ENCODE measurements at places on chromosomes 6 and 20.
A peak's percentile ranks its signal among the peaks of the same experiment; 100 is the strongest.

DNA sequence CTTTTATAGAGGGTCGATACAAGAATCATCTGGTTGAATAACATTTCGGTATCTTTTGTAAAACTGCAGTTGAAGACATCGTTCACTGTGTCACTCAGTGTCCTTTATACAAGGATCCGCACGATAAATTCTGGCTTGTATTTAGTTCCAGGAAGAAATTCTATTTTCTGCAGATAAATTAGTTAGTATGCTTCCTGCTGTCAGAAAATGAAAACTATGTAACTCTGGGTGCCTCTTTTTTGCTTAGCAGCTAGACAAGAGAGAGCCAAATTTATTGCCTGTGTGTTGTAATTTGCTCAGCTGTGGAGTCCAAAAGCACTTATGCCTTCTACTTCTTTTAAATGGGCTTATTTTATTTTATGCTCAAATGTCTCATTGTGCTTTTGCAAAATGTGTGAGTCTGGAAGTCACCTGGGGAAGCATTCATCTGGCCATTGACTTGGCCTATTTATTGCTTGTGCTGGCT, 56.5 kb upstream of the KCNK16 start:
- no peak for DNase-seq

- DNase-seq = peak; percentile 86
Observed at GRCh38 chr6:83514866-83515466, 2.6 kb downstream of the PRSS35 start.

DNA sequence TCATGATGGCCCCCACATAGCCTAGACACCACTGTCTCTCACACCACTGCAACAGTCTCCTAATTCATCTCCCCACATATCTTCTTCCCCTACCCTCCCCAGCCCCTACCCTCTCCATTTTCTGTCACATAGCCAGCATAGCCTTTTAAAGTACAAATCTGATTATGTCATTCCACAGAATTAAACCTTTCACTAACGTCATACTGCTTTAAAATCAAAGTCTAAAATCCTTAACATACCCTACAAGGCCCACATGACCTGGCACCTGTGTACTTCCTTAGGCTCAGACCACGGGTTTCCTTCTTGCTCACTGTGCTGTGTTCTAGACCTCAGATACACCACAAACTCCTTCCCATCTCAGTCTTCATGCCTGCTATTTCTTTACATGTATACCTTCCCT, 5.9 kb downstream of the OSTM1 start:
- no peak for DNase-seq

DNA sequence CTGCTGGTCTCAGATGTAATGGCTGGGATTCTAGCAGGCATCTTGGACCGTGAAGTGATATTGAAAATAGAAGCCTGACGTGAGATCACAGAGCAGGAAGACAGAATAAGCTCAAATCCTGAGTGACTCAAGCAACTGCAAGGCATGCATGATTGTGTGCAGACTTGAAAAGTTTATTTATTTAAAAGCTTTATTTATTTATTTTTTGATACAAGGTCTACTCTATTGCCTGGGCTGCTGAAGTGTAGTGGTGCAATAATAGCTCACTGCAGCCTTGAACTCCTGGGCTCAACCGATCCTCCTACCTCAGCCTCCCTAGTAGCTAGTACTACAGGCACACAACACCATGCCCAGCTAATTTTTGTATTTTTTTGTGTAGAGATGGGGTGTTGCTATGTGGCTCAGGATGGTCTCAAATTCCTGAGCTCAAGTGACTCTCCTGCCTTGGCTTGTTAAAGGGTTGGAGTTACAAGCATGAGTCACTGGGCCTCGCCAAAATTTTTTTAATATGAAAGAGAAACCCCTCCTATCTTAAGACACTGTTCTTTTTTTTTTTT, 40.1 kb upstream of the RNF144B start:
- DNase-seq = peak; percentile 27

DNA sequence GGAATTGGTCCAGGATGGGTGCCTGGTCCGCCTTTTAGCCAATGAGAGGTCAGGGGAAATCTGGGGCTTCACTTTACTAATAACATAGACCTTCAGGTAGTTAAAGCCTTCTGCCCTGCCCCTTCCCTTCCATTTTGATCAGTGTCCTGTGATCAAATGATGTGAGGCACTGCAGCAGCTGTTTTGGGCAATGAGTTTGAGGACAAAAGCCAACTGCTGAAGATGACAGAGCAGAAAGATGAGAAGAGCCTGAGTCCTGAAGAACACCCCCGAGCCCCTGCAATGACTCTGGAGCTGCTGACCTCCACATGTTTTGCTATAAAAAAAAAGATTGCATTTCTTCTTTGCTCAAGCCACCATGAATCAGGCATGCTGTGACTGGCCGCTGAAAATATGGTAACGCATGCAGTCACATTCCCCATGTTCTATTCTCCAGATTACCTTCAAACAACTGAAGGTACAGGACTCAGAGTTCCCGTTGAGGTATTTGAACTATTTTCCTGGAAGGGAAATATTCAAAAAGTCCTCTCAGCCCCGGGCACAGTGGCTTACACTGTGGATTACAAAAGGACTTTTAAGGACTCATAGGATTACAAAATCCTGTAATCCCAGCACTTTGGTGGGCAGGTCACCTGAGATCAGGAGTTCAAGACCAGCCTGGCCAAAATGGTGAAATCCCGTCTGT, 45.7 kb upstream of the B4GALT5 start:
- DNase-seq = peak; percentile 99

DNA sequence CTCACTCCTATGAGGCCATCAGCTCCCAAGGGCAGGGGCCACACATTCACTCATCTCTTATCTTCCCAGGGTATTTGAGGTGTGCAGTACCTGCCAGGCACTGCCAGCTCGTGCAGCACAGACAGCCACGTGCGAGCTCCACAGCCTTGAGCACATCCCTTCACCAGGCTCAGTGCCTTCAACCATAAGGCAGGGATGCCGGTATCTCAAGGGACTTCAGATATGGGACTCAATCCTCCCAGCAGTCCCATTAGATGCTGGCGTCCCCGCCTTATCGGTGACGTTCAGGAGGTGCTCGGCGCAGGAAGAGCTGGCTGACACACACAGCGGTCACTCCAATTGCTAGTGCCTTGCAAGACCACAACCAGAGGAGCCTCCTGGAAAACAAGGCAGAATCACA, 47.0 kb downstream of the EZR start:
- DNase-seq = no peak

- no peak for DNase-seq
Observed at GRCh38 chr6:106546261-106546690, 83.0 kb downstream of the RTN4IP1 start.

DNA sequence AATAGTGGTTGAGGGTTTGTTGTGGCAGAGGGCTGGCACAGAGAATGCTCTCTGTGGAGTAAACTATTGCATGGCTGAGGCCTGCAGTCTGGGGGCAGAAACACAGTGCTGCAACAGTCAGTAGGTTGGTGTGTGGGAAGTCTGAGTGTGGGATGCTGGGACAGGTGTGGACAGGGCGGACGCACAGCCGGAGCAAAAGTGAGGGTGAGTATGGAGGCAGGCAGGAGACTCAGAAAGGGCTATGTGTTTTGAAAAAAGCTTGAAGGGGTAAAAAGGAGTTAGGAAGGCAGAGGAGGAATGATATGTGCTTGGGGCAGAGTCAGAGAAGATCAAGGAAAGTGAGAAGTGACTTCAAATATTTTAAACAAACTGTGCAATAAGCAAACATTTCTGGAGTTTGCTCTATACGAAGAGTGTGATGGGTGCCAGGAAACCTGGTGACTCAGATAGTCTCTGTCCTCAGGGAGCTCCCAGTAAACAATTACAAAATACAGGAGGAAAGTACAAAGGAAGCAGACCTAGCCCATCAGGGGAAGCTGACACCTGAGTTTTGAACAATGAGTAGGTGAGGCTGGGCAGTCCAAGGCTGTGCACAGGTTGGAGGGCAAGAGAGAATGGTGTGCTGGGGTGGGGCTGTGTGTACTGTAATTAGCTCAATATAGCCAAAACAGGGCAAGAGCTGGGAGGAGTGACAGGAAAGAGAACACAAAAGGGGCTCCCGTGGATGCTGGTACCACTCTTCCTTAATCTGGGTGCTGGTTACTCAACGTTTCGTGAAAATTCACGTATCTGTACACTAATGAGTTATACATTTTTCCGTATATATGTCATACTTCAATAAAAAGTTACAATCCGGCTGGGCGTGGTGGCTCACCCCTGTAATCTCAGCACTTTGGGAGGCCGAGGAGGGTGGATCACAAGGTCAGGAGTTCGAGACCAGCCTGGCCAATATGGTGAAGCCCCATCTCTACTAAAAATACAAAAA, 55.2 kb downstream of the PIGU start:
- DNase-seq = peak; percentile 57

DNA sequence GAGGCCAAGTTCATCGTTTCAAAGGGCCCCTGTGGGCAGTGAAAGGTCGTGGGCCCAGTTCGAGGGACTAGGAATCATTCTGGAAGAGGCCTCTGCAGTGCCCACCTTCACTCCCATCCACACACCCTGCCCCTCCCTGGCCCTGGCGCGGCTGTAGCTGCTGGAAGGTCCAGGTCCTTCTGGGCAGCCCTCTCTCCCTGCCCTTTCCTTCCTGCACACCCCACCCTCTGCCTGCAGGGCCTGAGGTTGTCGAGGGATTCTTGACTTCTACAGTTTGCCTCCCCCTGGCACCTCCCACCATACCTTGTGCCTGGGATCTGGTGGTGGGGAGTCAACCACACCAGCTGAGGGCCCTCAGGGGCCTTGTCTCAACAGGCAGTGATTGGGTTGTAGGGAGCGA, 4.5 kb upstream of the MYT1 start:
- DNase-seq = no peak

GRCh38 chr6:108395297-108395696, 100.4 kb downstream of the AFG1L start:
- DNase-seq = no peak

- DNase-seq = peak; percentile 77
Observed at GRCh38 chr6:71012866-71013469, 56.1 kb upstream of the B3GAT2 start.

DNA sequence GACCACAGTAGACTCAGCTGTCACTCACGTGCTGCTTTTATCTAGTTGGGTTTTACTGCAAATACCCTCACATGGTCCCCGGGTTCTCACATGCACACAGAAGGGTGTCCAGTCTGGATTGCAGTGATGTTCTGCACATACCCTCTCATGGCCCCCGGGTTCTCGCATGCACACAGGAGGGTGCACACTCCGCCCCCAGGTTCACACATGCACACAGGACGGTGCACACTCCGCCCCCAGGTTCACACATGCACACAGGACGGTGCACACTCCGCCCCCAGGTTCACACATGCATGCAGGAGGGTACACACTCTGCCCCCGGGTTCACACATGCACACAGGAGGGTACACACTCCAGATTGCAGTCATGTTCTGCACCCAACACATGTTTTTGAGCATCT, 224.3 kb downstream of the ERMARD start:
- DNase-seq = no peak

DNA sequence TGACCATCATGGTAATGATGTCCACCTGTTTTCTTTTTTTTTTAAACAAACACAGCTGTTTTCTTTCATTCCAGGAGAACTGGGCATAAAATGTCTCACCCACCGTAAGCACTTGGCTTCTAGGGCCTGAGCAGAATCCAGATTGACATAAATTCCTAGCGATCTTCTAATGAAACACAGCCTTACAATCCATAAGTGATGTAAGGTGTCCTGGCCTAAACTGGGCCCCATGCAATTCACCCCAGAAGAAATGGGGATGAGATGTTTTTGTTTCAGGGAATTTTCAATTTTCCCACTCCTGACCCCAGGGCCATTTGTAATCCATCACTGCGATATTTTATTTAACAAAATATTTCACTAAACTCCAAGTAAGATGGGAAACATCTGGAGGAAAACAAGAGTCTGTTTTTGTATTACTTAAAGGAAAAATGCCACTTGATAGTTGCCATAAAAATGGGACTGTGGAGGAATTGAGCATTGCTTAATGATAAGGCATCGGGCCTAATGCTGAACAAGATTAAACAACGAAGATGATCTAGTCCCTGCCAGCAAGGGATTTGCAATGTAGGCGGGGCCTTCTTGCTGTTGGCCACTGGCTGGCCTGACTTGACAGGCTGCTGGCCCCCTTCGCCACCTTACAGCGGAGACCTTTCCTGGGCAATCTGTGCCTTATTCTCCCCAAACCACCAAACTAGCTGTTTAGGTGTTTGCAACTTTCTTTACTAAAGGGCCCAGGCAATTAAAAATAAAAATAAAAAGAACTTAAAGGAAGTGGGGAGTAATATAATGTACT, 183.7 kb downstream of the CD109 start:
- no peak for DNase-seq

GRCh38 chr20:32362901-32363364, 4.8 kb downstream of the ASXL1 start:
- no peak for DNase-seq

DNA sequence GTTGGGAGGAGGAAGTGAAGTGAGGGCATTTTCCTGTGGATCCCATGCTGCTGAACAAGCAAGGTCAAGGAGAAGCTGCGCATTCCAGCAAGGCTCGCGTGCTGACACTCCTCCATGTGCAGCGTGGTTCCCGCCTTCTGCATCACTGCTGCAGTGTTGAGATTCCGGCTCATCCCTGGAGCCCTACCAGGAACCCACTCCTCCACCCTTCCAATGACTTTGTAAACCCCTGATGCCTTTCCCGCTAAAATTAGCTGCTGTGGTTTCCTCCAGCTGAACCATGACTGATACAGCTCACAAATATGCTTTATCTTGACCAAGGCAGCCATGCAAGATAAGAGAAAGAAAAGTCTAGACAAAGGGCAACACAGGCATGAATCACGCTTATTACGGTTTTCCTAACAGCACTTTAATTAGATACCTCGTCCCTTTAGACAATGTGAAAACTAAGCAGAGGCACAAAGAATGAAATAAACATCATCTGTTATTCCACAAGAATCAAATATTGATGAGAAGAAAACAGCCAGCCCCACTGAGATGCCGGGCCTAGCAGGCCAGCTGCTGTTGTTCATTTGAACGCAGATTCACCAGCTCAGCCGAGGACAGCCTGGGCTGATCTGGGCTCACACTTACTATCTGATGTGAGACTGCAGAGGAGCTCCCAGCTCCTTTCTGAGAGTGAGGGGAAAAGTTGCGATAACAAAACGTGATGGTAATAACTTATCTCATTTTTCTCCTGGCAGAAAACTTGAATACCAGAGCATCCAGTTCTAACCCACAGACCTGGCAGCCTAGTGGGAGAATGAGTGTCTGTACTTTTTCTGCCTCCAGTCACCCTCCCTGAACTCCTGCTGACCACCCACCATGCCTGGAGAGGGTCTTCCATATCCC, 14.2 kb upstream of the BNIP5 start:
- peak; percentile 94 for DNase-seq

DNA sequence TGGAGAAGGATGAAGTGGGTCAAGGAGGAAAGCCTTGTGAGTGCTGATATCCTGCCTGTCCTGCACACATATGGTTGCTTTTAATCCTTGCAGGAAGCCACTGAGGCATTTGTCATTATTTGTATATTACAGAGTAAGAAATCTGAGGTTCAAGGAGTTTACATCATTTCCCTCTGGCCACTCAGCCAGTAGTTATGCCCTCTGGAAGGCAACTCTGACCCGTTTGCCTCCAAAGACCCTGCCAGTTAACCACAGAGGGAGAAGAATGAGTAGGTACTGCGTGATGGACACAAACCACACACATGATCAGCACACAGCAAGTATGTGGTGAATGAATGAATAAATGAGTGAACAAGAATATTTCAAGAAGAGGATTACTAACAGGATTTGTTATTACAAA, 7.9 kb upstream of the FAM210B start:
- no peak for DNase-seq

- no peak for DNase-seq
Observed at GRCh38 chr20:61044499-61044898, 207.6 kb upstream of the CDH4 start.
